ENCODE measurements at places on chromosomes 6 and 20.

DNA sequence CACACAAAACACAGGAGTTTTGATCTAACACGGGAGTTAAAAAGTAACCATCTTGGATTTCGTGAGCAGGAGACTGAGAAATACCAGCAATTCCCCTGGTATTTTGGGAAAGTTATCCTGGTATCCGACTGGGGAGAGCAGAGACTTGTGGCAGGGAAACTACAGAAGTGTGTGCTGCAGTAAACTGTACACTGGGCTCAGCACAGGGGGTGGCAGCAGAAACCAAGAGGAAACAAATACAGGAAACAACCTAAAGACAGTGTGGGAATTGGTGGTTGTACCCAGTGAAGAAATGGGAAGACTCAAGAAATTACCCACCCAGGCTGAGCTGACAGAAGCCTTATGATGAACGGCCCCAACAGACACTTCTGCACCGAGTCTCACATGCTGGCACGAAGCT lies 109.8 kb downstream of the CHD6 start:
- DNase-seq, result peak; percentile 48

DNA sequence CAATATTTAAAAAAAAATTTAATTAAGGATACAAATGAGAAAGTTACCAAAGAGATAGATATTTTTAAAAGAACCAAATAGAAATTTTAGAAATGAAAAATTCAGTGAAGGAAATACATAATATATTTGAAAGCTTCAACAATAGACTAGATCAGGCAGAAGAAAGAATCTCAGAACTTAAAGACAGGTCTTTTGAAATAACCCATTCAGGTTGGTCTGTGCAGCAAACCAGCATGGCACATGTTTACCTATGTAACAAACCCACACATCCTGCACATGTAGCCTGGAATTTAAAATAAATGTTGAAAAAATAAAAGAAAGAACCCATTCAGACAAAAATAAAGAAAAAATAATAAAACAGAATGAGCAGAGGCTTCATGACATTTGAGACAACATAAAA lies 221.1 kb upstream of the ID4 start:
- no peak for DNase-seq

DNA sequence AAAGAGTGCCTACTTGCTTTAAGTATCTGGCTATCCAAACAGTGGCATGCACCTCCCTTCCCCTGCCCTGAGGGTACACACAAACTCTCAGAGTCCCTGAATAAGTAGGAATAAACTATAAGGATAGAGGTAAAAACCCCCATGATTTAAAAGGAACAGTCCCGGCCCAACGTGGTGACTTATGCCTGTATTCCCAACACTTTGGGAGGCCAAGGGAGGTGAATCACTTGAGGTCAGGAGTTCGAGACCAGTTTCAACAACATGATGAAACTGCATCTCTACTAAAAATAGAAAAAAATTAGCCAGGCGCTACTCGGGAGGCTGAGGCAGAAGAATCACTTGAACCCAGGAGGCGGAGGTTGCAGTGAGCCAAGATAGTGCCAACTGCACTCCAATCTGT lies 22.2 kb downstream of the SAMHD1 start:
- peak; percentile 46 for DNase-seq

- DNase-seq, result no peak
These were observed 113.4 kb downstream of the B3GAT2 start for GRCh38 chr6:70843328-70843918.

GRCh38 chr20:61434341-61434781 lies 182.3 kb downstream of the CDH4 start:
- DNase-seq, result no peak

DNA sequence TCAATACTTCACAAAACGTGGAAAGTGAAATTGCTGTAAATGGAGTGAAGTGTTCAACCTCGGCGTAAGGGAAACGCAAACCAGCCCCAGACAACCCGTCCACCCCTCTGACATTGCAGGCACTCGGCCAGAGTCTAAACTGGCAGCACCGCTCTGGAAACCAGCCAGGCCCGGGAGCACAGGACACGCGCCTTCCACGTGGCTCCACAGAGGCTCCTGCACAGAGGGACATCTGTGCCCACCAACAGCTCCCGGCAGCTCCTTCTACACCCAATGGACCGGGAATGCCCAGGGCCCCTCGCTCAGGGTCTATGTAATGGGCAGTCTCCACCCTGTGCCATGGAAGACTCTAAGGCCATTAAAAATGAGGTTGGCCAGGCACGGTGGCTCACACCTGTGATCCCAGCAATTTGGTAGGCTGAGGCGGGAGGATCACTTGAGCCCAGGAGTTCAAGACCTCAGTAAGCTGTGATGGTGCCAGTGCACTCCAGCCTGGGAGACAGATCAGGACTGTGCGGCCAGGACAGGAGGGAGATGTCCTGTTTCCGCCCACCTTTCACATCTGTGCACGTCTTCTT lies 3.4 kb upstream of the HELZ2 start:
- DNase-seq, result no peak

DNA sequence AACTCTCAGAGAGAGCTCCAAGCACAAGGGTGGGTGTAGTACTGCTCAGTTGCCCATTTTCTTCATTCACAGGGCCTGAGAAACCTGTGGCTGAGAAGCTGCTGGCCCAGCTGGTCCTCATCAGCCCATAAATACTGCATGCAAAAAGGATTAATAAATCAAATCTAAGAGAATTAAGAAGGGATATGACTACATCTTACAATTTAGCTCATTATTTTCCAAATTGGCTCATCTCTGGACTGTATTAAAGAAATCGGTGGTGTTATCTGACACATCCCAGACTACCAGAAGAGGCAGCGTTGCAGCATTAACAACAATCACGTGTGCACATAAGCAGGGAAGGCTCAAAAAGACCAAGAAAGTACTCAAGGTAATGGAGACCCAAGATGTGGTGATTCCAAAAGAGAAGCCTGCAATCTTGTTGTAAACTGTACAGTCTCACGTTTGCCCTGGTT lies 90.7 kb downstream of the CD24 start:
- no peak for DNase-seq

DNA sequence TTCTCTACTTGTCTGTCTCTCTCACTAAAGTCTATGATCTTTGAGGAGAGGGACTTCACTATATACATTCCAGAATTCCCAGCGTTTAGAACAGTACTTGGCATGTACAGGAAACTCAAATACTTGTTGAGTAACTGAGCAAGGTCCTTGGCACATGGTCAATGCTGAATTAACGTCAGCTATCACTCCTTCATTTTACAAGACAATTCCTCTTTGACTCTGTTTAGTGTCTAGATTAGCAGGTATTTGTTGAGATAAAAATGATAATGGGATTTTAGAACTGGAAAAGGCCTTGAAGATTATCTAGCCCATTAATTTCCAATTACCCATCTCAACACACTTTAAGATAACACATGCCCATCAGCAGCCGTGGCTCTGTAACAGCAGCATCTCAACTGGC lies 6.6 kb upstream of the GUCA1B start:
- no peak for DNase-seq

GRCh38 chr6:138428944-138429598 lies 25.0 kb downstream of the HEBP2 start:
- DNase-seq, result peak; percentile 75

GRCh38 chr6:92682516-92683398 lies 736.6 kb downstream of the EPHA7 start:
- DNase-seq, result no peak

DNA sequence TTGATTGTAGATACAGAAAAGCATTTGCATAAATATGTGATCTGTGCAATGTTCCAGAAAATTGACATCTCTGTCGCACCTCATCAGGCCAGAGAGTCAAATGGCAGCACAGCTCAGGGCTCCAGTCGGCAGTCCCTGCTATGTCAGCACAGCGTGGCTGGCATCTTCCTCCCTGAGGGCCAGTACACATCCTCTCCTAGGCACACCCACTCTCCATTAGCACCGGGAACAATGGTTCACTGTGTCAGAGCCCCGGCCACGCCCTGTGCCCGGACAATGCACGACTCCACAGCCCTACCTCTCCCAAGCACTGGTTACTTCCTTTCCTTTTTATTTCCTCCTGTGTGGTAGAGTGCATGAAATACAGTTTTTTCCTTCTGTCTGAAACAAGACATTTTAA lies 114.9 kb downstream of the FOXC1 start:
- DNase-seq, result peak; percentile 14

- no peak for DNase-seq
These were observed 45.4 kb upstream of the AGPAT4 start for GRCh38 chr6:161319231-161319630.

DNA sequence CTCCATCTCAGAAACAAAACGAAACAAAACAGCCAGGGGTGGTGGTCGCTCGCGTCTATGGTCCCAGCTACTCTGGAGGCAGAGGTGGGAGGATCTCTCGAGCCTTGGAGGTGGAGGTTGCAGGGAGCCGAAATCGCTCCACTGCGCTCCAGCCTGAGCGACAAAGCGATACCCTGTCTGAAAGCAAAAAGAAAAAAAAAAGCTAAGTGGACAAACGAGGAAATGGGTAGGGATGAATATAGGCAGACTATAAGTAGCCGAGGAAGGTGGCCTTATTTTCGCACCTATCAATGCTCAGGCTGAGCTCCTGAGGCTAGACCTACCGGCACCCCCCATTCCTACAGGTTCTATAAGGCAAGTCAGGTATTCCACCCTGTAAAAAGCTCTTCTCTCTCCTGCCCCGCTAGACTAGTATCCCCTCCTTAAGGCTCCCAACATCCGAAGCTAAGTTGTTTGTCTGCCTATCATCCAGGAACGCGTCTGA lies 650 bp upstream of the CASP8AP2 start:
- DNase-seq, result peak; percentile 28

- no peak for DNase-seq
These were observed 17.4 kb downstream of the HFE start for GRCh38 chr6:26104457-26105108.

- DNase-seq, result no peak
These were observed 117.2 kb downstream of the LCA5 start for GRCh38 chr6:79420054-79420453.

GRCh38 chr20:25009218-25010145 lies 16.9 kb upstream of the APMAP start:
- DNase-seq, result no peak

GRCh38 chr20:31617432-31618104 lies 12.5 kb downstream of the ID1 start:
- DNase-seq, result peak; percentile 83

GRCh38 chr6:107348224-107348623 lies 111.1 kb downstream of the PDSS2 start:
- no peak for DNase-seq

GRCh38 chr6:19083801-19084200 lies 696.7 kb downstream of the RNF144B start:
- DNase-seq, result no peak

DNA sequence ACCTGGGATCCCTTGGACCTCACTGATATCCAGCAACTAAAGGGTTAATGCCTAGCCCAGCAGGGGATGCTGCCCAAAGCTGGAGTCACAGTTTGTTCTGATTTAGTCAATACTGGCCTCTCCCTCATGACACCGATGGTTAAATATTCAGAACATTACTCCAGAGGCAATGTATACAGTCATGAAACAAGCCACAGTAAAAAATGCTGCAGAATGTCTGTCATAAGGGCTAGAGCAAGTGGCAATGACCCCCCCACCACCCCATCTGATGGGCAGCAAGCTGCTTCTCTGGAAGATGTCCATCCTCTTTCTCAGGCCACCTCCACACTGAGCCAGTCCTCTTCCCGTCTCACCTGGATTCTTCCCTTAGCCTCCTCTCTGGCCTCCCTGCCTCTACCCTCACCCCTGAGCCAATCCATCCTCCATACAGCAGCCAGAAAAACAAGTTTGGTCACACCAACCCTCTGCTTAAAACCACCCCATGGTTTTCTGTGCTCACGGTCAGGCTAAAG lies 99.0 kb upstream of the KCNG1 start:
- DNase-seq, result no peak

DNA sequence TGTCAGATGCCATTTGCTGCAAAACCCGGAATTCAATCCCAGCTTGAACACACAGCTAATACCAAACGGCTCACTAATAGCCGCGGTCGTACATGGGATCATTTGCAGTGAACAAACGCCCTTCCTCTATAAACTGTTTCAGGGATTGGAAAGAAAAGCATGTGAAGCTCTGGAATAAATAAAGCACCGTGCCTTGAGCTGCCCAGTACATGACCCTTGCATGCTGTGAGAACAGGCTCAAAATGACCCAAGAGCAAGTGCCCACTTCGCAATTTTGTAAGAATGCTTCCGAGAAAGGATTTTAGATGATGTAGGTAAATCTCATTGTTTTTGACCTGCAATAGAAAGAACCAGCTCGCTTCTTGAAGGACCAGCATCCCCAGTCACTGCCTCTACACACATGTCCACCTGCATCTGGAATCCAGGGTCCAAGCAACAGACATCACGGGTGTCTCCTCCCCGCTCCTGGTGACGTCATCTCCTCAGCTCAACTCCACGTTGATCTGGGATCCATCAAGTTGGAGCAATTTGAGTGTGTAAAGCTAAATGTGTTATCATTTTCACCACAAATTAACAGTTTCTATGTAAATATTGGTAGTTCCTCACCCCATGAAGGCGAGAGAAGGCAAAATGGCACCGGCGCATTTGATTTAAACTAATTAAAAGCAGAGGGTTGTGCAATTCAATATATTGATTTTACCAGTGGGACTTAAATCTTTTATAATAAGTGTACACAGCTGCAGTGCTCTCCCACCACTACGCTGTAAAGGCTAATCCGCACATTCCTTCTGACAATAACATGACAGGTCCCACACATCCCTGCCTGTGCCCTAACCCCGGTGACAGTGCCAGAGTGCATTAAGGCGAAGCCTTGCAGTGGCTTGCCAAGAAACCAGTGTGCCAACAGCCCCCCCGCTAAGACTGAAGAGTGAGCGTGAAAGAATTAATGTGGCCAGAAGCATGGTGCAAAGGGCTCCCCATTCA lies 6.2 kb downstream of the BMP7 start:
- no peak for DNase-seq

DNA sequence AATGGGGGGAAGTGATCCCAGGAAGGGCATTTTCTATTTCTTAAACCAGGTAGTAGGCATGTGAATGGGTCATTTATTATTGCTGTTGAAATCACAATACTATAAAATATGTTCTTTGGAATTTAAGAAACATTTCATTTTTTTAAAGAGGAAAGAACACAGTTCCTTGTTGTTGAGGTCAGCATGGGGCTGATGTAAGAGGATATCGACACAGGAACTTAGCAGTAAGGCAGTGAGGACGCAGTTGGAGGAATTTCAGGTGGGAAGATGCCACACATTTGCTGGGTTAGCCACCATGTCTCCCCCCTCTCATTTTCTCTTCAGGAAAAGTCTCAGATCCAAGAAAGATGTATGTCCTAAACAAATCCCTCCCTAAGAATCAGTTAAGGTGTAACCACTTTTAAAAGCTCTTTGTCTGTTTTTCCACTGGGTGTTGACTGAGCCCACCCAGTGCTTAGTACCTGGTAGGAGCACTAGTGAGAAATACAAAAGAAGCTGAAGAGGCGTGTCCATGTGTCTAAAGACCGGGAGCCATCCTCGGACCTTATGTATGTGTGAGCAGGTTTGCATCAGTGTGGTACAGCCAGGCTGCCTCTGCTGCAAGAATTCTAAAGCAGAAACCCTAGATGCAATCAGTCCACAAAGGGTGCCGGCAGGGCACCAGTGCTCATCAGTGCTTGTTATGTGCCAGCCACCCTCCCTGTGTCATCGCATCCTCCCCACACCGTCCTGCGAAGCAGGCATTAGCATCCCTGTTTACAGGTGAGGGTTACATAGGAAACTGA lies 98.9 kb downstream of the TCP11 start:
- peak; percentile 36 for DNase-seq

Measured in suppressor macrophage treated with lipopolysaccharide for 1 hour (primary cell).